ENCODE measurements at places on chromosomes 1 and 21. TPM values are rescaled to one million over a fixed set of nuclear protein-coding genes. Genes with fewer than 3 reads are reported as not detected.

GJA9 gene
- not detected for polyA plus RNA-seq

DNA sequence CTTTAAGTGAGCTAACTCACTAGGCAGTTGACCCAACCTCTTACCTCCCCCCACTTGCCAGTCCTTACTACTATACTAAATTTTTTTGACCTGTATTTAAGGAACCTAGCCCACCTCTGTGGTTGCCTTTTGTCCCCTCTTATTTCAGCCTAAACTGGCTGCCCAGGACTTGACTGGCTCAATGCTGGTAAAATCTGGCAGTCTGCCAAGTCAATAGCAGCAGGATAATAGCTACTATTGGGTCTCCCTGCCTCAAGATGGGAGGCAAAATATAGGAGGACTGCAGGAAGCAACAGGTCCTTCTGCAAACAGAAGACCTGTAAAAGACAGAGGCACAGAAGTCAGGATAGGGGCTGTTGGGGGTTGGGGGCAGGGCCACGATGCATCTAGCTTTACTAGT lies 144.2 kb upstream of the POGK start:
- DNase-seq, result no peak

- no peak for DNase-seq
Measured at GRCh38 chr1:6044481-6045109, 1.1 kb upstream of the KCNAB2 start.

DNA sequence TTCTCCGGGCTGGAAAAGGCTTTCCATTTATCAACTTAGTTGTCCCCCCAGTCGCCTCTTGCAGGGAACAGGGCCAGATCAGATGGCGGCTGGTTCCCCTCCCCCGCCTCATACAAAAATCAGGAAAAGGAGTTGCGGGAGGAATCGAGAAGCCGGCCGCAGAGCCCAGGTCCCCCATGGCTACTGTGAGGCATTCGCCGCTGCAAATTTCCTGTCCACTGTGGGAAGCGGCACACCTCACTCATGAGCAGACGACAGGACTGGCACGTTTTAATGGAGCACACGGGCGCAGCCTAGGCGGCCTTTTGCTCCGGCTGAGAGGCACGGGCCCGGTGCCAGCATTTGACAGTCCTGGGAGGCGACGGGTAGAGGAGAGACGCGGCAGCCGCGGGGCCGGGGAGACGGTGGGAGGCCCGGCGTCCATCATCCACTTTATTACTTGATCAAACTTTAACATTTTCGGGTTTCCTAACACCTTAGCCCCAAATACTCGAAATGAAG lies 1.1 kb downstream of the GNG4 start:
- peak; percentile 22 for DNase-seq

CA6 gene
- polyA plus RNA-seq, result not detected

DNA sequence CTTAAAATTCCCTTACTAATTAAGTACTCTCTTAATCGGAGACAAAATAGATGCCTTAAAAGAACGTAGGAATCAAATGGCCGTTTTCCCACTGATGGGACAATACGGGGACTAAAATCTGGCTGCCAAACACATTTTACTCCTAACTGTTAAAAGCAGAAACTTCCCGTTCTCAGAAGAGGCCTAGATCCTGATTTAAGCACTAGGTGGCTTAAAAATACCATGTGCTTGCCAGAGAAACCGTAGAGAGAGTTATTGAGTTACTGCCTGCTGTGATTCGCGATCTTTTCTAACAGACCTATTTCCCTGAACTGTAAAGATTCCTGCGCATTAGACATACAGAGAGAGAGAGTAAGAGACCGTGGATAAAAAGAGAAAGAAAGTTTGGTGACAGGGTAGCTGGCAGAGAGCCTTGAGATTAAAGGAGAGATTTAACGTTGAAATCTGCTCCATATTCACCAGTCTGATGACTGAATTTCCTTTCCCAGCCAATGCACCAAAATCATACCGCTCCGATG lies 54.4 kb upstream of the STUM start:
- peak; percentile 40 for DNase-seq

DNA sequence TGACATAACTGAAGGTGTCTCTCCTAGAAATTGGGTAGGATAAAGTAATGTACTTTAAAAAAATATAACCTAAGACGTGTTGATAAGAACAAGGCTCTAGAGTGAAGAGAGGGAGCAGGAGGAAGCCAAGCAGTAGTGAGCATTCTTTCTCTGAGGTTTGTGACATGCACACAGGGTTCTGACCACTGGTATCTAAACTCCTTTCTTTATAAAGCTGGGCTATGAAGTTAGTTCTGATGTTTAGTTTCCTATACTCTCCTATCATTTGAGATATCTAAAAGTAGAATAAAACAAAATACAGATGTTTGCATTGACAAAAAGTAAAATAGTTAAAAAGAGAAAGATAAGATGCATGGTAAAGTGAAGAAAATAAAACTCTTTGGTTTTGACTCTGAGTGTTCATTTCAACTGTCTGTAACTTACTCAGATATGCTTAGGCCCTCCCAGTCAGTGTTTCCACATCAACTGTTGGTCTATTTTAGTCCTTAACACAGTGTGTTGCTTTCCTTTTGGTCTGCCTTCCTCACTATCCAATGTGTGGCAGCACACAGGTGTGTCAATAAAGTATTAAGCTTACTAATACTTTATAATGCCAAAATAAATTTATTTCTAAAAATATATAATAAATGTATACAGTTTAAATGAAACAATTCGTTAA lies 543.5 kb downstream of the PTPRC start:
- DNase-seq, result peak; percentile 23

LRRIQ3 gene
- polyA plus RNA-seq, result 0.56 TPM

ADAMTS5 gene
- polyA plus RNA-seq, result 13.5 TPM

- DNase-seq, result no peak
Measured at GRCh38 chr1:183165456-183165855, 20.6 kb upstream of the LAMC2 start.

PRDM16 gene
- polyA plus RNA-seq, result 0.92 TPM

ATP1A4 gene
- polyA plus RNA-seq, result 0.96 TPM

DNA sequence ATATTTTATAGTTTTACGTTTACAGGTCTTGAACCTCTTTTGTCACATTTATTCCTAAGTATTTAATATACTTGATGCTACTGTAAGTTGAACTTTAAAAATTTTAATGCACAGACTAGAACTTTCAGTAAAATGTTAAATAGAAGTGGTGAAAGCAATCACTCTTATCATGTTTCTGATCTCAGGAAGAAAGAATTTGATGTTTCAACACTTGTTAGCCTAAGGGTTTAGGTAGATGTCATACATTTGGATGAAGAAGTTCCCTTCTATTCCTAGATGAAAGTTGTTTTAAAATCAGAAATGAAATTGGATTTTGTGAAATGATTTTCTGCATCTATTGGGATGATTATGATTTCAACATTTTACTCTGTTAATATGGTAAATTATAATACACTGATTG lies 63.6 kb upstream of the TTLL7 start:
- DNase-seq, result no peak

HENMT1 gene
- polyA plus RNA-seq, result 20.0 TPM

OR14K1 gene
- polyA plus RNA-seq, result not detected

- DNase-seq, result peak; percentile 74
Measured at GRCh38 chr21:45154511-45155508, 80.4 kb downstream of the ADARB1 start.

FOXD2 gene
- 0.31 TPM for polyA plus RNA-seq

GCSAML gene
- 0.11 TPM for polyA plus RNA-seq

GRCh38 chr1:4367230-4367777 lies 287.1 kb upstream of the AJAP1 start:
- no peak for DNase-seq

DNA sequence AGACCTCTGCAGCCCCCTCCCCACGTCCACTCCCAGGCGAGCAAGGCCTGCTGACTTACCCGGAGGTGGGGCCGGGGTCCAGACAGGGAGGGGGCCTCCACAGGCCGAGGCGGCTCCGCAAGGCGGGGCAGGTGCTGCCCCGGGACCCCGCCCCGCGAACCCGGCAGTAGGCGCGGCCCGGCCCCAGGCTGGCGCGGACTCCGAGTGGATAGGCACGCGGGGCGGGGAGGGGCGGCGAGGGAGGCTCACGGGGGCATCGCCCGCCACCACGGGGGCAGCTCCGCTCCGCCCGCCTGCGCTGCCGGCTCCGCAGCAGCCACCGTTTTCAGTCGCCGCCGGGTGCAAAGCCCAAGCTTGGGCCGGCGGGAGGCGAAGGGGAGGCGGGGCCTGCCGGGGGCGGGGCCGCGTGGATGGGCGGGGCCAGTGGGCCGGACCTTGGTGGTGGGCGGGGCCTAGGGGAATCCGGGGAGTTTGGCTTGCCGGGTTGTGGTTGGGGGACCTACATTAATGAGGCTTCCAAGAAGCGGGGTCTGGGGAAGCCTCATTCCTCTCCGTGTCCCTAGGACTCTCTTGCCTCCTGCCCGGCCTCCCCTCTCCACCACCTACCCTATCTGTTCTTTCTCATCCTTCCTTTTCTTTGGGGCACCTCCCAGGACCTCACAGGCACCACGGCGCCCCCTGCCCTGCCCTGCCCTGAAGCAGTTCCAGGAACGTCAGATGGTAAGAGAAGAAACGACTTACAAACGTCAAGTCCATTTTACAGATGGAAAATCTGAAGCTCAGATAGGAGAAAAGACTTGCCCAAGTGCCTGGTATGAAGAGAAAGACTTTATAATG lies at the start of gene RIMS3:
Gene RIMS3, minus strand, starts transcription at position 348 of the 837 bp plus-strand sequence. CDS start 23,757 bp downstream, outside the sequence.
- DNase-seq, result peak; percentile 60

MRTO4 gene
- 29.6 TPM for polyA plus RNA-seq

- DNase-seq, result no peak
Measured at GRCh38 chr1:214471458-214471857, 79.9 kb downstream of the PTPN14 start.

LHX4 gene
- 2.1 TPM for polyA plus RNA-seq

GBP4 gene
- polyA plus RNA-seq, result 3.1 TPM

DNA sequence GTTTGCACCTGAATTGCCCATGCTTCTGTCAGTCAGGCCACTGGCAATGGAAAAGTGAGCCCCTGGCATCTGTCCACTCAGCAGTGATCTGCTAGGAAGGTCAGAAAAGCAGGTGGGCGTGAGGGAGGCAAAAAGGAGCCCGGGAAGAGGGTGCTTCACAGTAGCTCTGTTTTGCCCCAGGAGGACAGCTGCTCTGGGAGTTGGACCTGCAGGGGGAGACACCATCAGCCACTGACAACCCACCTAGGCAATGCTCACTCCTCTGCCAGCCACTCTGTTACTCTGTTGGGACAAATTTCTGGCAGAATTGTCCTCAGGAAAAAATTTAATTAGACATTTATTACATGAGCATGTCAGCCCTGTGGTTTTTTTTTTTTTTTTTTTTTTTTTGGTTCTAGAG lies 146.4 kb downstream of the LRIG2 start:
- DNase-seq, result no peak

DNA sequence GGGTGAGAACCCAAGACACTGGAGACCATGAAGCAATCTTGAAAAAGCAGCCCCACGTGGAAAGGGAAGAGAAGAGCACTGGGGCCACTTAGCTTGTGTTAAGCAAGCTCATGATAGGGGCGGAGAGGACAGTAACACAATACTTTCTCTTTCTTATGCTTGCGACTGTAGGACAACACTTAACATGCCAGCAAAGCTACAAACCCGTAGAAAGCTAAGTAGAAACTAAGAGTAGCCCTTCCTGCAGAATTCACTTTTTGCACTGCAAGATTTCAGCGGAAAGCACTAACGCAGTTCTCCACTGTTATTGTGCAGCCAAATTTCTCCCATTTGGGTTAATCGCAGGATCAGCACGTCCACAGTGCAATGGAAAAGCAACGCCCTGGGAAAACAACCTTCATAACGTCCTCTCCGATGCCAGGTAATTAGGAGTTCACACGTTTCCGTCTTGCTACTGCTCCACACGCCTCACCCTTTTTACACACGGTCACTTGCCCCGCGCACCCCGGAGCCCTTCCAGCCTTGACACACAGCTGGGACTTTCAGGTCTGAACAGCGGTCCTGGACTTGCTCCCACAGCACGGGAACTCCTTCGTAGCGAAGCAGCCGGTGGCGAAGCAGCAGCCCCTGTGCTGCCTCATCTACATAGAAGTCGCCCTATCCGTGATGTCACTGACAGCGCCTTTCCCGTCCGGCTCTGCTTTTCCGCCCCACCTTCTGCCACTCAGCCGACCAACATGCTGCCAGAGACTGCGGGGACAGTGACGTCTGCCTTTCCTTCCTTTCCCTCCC lies 148.6 kb downstream of the PPIAL4G start:
- peak; percentile 91 for DNase-seq

NUDT4B gene
- polyA plus RNA-seq, result 0.98 TPM

CYYR1 gene
- 14.2 TPM for polyA plus RNA-seq

- no peak for DNase-seq
Measured at GRCh38 chr21:23471877-23472276, 2135.4 kb downstream of the MRPL39 start.

GRCh38 chr1:203467550-203467921 lies 8.1 kb upstream of the PRELP start:
- peak; percentile 77 for DNase-seq

- DNase-seq, result peak; percentile 77
Measured at GRCh38 chr1:68347415-68347814, 102.3 kb downstream of the RPE65 start.

FAM76A gene
- 17.8 TPM for polyA plus RNA-seq

UCK2 gene
- 16.3 TPM for polyA plus RNA-seq

- DNase-seq, result peak; percentile 73
Measured at GRCh38 chr1:39720094-39720999, 18.3 kb upstream of the PPIE start.

- DNase-seq, result no peak
Measured at GRCh38 chr1:54297596-54298283, 97.8 kb downstream of the MRPL37 start.

DISC1 gene
- 6.3 TPM for polyA plus RNA-seq

CRP gene
- polyA plus RNA-seq, result not detected

- DNase-seq, result no peak
Measured at GRCh38 chr21:26843933-26844257, 1.3 kb downstream of the ADAMTS1 start.

DNA sequence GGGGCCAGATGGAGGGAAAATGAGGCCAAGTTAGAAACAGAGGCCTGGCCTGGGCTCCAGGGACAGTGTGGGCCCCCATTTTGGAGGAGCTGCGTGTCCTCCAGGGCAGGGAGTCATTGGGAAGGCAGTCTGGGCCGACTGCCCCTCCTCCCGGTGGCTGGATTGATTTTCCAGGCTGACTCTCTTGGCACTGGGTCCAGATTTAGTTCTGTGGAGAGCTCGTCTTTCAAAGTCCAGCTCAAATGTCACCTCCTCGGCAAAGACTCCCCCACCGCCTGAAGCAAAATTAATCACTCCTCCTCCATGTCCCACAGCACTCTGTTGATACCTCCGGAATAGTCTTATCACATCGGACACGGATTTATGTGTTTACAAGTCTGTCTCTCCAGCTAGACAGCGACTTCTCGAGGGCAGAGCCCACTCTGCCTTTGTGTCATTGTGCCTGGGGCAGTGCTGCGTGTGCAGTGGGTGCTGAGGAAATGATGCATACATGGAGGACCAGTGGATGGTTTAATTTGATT lies 175.1 kb downstream of the CAMTA1 start:
- DNase-seq, result peak; percentile 91

All from muscle of leg (tissue), 16 donors.